ENCODE measurements at places on chromosomes 2 and 18. TPM values are rescaled to one million over a fixed set of nuclear protein-coding genes. Genes with fewer than 3 reads are reported as not detected.

The SOX11 gene
- total RNA-seq = 154 TPM

DNA sequence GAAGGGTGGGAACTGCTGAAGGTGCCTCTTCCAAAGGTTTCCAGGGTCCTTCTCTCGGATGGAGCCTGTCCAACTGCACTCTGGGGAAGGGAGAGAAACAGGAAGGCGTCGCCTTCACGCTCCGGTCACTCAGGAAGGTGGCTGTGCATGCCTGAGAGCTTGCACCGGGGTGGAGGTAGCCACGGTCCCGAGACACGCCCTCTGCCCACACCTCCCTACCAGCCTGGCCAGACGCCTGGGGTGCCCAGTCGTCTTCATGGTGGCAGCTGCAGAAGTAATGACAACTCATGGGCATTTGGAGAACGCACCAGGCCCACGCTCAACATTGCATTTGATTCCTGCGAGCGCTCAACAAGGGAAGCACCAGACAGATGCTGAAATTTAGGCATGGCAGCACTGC is 59.9 kb downstream of the ADNP2 start:
- no peak overlapping the region for H3K4me3 ChIP-seq
- H3K4me1 ChIP-seq = no peaks in the 10 kb centered on the region
- H3K27ac ChIP-seq = no peak overlapping the region
- DNase-seq = no peak
- H3K27me3 ChIP-seq = no peaks in the 10 kb centered on the region
- H3K36me3 ChIP-seq = peaks cover 9% of the 10 kb centered on the region

The TMEM247 gene
- not detected for total RNA-seq

The RNF125 gene
- total RNA-seq = 2.6 TPM

DNA sequence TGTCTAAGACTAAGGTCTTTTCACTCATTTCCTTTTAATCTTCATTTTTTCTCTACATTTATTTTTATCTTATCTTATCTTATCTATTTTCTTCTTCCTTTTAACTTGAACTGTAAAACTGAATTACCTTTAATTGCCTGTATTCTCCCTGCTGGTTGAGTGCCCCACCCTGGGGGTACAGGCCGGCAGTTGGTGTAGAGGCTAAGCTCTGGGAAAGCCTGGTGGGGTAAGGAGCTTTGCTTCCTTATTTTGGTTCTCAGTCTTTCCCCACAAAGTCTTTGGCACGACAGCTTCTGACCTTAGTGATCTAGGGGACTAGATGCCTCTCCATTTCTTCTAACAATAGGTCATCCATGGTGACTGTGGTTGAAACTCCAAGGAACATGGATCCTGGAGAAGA is 26.8 kb upstream of the HAAO start:
- H3K36me3 ChIP-seq = no peaks in the 10 kb centered on the region
- no peak overlapping the region for H3K4me3 ChIP-seq
- H3K27me3 ChIP-seq = no peaks in the 10 kb centered on the region
- no peak for DNase-seq
- H3K4me1 ChIP-seq = no peaks in the 10 kb centered on the region
- H3K27ac ChIP-seq = no peak overlapping the region

DNA sequence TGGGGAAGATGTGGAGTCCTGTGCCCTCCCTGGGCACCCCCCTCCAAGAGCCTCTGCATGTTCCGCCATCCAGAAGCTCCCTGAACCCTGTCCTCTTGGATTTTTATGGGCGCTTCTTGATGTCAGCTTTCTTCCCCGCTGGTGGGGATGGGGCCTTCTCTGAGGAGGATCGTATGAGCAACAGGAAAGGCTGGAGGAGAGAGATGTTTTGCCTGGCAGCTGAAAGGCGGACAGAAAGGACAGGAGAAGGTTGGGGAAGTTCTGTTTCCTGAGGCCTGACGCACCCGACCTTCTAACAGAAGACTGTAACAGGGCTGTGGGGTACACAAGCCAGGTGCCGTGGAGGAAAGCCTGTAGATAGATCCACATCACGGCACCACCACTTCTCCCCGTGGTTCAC is 238.8 kb downstream of the LDLRAD4 start:
- DNase-seq = no peak
- H3K27ac ChIP-seq = no peak overlapping the region
- H3K27me3 ChIP-seq = peaks cover 26% of the 10 kb centered on the region
- no peaks in the 10 kb centered on the region for H3K36me3 ChIP-seq
- H3K4me1 ChIP-seq = peaks cover 4% of the 10 kb centered on the region

The STPG4 gene
- 0.33 TPM for total RNA-seq
